ENCODE measurements at places on chromosomes 2 and 18.

DNA sequence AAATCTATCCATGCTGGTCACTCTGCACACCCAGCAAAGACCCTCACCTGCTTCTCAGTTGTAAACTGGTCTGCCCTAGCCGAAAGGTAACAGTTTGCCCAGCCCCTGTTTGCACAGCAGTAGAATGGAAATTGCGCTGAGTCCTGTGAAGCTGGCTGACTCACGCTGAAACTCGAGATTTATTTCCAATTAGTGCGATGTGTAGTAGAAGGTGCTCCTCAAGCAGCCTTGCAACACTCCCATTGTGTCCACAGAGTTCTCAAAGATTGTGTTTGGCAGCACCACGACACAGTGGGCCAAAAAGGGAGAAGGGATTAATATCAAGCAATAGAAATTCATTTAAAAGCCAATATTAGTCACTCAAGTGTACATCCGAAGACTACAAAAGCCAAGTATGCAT is 21.7 kb upstream of the APCDD1 start:
- no peak for DNase-seq

GRCh38 chr18:39453356-39453755 is 1887.8 kb upstream of the CELF4 start:
- DNase-seq = no peak

DNA sequence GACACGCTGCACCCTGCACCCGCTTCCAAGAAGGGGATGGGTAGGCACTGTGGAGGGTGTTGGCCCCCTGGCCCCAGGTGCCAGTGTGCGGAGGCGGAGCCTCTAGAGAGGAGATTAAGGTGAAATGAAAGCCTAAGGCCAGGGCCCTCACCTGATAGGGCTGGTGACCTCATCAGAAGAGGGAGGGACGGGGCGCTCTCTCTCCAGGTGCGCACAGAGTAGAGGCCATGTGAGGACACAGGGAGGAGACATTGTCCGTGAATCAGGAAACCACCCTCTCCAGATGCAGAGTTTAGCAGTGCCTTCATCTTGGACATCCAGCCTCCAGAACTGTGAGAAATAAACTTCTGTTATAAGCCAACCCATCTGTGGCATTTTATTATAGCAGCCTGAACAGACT is 62.3 kb downstream of the PSMG2 start:
- DNase-seq = no peak

DNA sequence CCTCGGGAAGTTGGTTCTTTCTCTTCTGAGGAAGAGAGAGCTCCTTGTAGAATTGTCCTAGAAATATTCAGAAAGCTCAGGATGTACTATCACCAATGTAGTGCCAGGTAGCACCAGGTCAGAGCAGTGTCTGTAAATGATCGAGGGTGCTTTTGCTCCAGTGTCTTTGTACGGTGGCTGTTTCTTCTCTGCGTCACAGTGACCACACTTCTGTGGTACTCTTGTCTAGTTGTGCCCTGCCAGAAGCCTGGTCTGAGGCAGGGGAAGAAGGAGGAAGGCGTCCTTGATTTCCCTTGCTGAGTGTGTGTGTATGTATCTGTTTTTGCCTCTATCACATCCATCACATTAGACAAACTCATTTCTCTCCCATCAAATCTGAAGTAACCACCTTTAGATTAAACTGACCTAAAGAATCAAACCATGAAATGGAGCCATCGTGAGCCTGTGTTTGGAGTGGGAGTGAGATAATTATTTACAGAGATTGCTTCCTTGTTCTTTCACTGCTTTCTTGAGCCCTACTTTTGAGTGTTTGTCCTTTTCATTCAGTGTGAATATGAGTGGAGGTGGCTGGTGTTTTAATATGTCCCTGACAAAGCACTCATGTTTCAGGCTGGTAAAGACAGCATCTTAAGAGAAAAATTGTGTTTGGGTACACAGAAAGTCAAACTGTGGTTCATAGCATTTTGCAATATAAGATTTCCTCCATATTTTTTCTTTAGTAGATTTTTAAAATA is 97.2 kb downstream of the ACOXL start:
- no peak for DNase-seq

DNA sequence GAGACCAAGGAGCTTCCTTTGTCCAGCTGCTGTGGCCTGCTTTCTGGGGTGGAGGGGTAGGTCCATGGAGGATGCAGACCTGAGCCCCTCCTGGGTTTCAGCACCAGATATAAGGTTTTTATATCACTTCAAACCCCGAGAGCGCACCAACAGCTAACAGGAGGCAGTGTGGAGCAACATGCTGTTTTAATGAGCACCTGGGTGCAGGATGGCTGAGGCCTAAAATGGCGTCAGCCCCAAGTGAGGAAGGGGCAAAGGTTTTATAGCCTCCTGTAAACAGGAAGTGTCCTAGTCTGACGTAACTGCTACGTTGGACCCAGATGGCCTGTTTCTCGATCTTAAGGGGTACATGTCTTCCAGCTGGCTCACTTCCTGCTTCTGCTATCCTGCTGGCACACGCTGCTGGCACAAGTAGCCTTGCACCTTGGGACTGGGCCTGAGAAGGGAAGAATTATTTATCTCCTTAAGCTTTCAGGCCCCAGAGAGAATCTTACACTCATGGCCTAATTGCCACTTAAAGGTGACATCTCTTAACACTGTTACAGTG is 11.4 kb upstream of the REG1B start:
- no peak for DNase-seq

GRCh38 chr2:60212181-60212945 is 341.1 kb downstream of the BCL11A start:
- DNase-seq = no peak

DNA sequence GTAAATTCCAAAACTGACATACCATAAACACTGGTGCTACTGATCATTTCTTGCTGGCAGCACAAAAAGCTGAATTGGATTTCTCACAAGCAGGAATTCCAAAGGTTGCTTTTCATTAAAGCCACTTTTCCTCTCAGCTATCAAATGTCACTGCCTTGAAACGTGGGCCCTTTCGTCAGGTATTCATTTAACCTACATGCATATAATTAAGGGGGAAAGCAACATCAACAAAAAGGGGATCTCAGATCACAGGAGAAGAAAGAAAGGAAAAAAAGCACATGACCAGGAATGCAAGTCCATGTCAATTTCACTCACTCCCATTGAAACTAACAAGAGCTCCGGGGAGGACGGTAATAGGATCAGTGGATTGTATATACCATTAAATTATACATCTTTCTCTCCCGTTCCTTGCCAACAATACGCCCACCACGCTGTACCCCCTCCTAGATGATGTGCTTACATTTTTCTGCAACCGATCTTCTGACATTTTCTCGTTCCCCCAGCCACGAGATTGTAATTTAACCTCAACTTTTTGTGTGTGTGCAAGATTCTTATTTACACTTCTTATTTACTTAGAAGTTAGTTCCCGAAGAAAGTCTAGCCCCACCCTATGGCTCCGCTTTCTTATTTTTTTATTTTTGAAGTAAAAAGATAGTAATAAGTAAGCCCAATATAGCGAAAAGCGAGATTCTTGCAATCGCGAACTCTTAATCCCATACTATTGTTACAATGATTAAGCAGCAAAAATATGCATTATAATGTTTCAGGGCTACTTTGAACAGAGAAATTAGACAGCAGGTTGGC is 725 bp downstream of the FIGN start:
- DNase-seq = no peak

DNA sequence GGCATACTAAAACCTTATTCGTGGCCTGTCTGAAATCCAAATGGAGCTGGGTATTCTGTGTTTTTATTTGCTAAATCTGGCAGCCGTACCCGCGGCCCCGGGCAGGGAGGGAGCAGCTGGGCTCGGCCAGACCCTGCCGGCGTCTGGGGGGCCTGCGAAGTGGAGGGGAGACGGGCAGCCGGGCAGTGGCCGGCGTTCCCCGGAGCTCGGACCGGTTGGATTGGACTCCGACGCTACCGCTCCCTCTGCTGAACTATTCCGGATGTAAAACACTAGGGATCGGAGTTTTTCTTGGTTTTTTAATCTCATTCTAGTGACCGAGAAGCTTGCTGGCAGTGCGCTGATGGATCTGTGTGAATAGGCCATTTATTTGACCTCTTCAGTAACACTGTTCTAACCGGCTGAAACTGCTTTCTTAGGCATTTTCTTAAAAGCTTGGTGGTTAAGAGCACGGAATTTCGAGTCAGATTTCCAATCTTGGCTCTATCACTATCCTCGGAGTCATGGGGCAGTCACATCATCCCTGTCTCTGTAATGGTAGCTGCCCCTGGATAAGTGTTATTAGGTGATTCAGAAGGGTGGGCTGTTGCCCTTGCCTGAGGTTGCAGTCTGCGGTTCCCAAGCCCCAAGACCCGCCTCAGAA is 694 bp downstream of the UNC50 start:
- no peak for DNase-seq

DNA sequence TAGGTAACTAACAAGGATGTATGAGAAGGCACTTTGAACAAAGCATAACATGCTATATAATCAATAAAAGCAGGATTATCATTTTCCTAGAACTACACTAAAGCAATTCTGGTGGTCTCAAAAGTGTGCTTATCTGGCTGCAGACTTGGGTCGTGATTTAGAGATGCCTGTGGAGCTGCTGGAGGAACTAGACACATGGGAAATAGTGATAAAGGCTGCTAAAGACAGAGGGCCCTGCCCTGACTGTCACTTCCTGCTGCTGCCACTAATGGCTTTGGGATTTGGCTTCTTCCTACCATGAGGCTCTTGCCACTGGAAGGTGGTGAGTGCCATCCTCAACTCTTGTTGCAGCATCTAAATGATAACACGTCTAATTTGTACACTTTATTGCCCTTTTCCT is 22.5 kb downstream of the TMEM178A start:
- no peak for DNase-seq

- DNase-seq = no peak
Observed at GRCh38 chr2:150028322-150028721, 440.7 kb upstream of the MMADHC start.
